ENCODE measurements at places on chromosomes 4 and X.
A peak's percentile ranks its signal among the peaks of the same experiment; 100 is the strongest.

- no peak for DNase-seq
Observed at GRCh38 chrX:44795945-44796450, 47.8 kb upstream of the DUSP21 start.

GRCh38 chr4:112418092-112418491, 97.9 kb downstream of the NEUROG2 start:
- no peak for DNase-seq

GRCh38 chr4:2084316-2084715, 25.2 kb downstream of the NAT8L start:
- no peak for DNase-seq

DNA sequence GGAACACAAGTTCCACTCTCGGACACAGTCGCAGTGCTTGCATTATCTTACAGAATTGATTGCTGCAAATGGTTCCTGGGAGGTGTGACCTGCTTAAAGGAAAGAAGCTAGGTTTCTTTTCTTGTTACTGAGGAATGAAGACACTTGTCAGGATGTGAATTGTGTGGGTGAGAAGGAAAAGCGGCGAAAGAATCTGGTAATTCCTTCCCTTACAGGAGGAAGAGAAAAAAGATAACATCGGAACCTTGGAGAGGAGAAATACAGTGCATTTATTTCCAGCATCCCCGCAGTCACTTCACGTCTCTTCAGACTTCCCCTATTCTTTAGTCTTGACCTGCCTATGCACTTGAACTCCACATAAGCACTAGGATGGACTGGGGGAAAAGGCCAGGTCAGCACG, 389 bp upstream of the CCSER1 start:
- DNase-seq, result no peak

DNA sequence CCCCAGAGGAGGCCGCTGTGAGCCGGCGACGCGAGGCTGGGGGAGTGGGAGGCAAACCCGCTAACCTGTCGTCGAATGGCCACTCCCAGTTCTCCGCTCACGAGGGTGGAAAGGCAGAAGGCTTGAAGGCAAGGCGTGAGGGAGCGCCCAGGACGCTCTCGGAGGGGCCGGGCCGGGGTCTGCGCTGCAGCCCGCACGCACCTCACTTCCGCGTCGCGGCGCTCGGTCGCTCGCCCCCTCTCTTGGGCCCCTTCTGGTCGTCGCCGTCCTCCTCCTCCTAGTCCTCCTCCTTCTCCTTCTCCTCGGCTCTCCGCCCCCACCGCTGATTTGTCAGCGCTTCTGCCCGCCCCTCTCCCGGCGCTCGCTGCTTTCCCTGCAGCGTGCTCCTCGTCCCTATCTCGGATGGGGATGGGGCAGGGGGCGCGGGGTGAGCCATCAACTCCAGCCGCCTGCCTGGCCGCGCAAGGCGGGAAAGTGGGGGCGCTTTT, at the start of gene SNCA:
Gene SNCA, minus strand, starts transcription at position 265 of the 488 bp plus-strand sequence. CDS start 1,494 bp downstream, outside the sequence.
- peak; percentile 52 for DNase-seq

DNA sequence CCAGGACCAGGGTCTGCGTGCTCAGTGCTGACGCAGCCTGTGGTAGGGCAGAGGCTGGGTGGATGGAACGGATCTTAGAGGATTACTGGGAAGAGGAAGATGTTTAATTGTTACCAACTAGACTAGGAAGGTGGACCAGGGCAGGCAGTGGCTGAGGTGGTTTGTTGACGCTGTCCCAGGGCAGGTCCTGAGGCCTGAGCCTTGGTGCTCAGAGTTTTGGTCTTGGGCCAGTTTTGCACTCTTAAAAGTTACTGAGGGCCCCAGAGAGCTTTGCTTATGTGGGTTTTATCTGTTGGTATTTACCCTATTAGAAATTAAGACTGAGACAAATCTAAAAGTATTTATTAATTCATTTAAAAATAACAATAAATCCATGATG, 20.4 kb downstream of the RNF212 start:
- DNase-seq, result no peak

DNA sequence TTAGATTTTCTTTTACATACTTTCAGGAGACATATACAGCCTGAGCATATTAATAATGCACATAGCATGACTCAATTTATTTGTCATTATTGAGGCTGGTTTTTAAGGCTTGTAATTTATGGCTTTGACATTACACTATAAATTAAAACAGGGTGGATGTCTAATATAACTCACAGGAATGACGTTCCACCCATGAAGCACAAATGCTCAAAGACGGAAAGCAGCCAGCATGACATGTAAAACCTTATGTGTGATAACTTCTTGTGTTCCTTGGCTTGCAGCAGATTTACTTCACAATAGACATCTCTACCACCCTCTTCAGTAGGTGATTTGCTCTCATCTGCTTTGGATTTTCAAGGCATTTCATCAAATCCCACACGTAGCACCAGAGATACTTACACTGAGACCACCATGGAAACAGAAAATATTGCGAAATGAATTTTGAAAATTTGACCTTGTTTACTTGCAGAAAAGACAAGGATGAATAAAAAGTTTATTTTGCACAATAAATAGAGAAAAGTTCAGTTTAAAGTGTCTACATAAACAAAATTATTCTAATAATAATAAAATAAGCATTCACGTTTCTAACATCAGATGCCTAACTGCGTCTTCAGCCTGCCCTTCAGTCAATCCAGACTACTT, 64.7 kb upstream of the BTC start:
- DNase-seq, result no peak

DNA sequence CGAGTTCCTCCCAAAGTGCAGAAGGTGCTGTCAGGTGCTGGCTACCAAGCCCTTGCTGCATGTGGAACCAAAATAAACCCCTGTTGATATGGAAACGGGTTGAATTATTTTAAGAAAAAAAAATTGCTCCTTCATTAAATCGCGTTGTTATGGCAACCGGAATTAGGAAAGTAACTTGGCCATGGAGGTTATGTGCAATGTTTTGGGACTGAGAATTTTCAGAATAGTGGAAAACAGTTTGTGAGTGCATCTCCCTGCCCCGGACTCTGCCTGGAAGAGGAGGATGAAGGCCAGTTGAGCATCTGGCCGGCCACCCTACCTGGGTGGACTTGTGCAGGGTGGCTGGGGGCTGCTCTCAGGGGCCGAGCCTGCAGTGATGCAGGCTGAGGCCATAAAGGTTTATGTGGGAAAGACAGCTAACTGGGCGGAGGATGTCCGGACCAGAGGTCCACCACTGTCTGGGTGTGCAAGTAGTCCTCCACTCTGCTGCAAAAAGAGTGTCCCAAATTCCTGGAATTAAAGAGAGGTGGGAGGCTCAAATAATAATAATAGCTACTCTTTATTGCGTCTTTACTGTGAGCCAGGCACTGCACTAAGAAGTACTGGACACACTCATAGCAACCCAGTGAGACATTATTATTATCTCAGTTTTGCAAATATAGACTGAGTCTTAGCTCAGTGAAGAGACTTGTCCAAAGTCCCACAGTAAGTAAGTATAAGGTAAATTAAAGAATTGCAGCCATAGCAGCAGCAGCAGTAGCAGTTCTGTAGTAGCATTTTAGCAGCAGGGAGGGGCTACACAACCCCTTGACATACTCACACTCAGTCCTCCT, 20.6 kb downstream of the RTL5 start:
- DNase-seq, result no peak

GRCh38 chr4:119930546-119930945, 136.1 kb downstream of the MAD2L1 start:
- DNase-seq, result no peak

DNA sequence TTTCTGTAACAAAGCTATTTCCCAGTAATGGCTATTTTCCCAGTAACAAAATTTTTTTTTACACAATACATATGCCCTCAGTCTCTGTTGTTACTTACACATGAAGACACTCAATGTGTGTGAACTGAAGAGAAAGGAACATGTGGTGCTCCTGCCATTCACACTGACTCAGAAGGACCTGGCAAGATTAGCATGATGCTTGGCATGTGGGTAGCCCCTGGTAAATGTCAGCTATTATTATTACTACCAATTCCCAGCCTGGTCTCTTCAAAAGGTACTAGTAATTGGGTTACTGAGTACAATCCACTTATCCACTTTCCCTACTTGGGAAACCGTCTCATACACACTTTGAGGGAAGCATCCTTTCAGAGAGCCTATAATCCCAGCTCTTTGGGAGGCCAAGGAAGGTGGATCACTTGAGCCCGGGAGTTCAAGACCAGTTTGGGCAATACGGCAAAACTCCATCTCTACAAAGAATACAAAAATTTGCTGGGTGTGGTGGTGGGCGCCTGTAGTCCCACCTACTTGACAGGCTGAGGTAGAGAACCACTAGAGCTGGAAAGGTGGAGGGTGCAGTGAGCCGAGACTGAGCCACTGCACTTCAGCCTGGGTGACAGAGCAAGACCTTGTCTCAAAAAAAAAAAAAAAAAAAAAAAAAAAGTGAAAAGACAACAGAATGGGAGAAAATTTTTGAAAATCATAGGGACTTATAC, 14.6 kb downstream of the RBBP7 start:
- no peak for DNase-seq

- peak; percentile 48 for DNase-seq
Observed at GRCh38 chr4:173332021-173332487, 2.1 kb downstream of the HMGB2 start.

DNA sequence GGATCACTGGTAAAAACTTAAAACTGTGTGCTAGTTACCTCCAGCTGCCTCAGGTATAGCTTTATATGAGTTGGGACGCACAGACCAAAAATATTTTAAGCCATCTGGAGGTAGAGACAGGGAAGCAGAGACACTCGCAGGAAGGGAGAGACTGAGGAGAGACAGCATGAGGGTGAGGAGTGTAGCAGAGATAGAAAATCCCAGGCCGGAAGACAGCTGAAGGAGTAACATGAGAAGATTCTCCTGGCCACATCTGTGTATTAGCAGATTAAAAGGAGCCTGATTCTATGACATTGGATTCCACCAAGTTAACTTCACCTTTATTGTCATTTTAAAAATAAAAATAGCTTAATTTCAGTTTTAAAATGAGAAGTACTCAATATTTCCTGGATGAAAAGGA, 84.3 kb downstream of the PDLIM5 start:
- no peak for DNase-seq

GRCh38 chrX:106898462-106898861, 4.7 kb downstream of the RIPPLY1 start:
- DNase-seq, result peak; percentile 73

DNA sequence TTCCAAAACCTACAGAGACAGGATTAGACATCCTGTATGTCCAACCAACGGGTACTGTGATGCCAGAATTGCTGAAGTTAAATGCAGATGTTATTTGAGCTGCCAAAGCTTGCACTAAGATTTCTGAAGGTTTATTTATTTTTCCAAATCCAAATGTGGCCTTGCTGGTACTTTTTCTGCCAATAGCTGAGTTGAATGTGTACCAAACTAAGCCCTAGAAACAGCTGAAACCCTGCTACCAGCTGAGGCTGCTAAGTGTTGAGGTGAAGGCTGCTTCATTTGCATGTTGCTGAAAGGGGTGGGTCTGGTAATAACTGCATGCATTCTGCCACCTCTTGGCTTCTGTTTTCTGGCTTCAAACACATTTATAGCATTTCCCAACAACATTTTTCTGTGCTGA, 366.5 kb downstream of the FAT4 start:
- no peak for DNase-seq

- DNase-seq, result no peak
Observed at GRCh38 chr4:65656008-65656407, 14.3 kb downstream of the EPHA5 start.

Data from KBM-7 (cell line).